ENCODE measurements at places on chromosomes 13 and 19. TPM values are rescaled to one million over a fixed set of nuclear protein-coding genes. Genes with fewer than 3 reads are reported as not detected.

DNA sequence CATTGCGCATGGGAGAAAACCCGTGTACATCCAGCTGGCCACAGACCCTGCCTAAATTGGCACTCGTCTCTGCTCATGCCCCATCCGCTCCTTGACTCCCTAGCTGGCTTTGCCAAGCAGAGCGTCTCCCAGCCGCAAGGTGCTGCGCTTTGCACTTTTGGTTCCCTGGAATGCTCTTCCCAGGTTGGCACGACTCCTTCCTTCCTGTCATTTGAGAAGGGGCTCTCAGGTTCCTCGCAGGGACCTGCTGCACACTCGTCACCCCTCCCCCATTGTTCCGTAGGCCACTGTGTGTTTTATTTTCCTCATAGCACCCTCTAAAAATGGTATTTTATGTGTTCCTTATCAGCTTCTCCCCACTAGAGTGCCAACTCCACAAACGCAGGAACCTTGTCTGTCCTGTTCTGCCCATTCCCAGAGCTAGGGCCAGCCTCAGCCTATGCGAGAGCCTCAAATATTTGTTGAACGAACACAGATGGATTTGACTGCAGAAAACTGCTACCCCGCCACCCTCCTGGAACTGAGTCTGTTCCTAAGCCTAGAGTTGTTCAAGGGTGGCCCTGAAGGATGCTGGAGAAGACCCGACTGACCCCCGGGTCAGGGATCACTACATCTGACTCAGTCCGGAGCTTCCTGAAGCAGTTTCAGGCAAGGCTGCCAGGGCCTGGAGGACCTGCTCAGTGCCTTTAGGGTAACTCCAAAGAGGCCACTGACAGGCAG lies 8.4 kb upstream of the CEBPA start:
- DNase-seq: no peak

- DNase-seq: no peak
Measured at GRCh38 chr19:49912965-49913685, 15.9 kb upstream of the ATF5 start.

The RNF6 gene
- 23.4 TPM for total RNA-seq

The KLK14 gene
- 0.66 TPM for total RNA-seq

DNA sequence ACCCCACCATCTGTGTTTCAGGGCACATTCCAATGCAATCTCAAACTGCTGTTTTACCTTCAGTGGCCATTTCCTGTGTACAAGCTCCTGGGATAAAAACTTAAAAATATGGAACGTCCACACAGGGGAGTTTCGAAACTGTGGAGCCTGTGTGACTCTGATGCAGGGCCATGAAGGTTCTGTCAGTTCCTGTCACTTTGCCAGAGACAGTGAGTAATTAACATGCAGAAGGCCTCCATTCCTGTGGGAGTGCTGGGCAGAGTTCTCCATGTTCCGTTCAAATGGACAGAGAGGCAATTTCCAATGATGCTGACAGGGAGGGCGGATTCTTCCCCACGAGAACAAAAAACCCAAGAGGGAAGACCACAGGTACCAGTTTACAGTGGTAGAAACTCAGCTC lies 24.4 kb downstream of the WDR88 start:
- DNase-seq: no peak

The PBX4 gene
- 1.8 TPM for total RNA-seq

- no peak for DNase-seq
Measured at GRCh38 chr13:69947582-69947981, 160.0 kb upstream of the ATXN8OS start.

DNA sequence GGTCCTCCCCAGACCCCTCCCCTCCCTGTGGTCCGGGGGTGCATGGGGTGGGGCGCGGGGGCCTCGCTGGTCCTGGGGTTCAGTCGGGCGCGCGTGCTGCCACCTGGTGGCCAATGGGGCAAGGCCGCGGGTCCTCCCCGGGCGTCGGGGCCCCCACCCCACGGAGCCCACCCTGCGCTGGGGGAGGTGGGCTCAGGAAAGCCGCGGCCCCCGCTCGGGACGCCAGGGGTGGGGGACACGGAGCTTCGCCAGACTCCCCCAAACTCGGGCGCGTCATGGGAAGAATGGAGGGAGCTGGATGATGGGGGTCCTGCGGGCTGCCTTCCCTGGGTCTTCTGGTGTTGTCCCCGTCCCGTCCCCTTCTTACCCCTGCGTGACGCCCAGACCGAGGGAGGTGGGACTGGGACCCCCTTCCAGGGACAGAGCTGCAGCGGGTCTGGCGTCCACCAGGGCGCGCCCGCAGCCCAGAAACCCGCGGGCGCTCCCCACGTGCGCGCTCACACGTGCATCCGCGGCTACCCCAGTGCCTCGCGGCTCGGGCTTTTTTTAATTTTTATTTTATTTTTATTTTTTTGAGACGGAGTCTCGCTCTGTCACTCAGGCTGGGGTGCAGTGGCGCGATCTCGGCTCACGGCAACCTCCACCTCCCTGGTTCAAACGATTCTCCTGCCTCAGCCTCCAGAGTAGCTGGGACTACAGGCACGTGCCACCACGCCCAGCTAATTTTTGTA lies 19.8 kb upstream of the TCF3 start:
- no peak for DNase-seq
